ENCODE measurements at places on chromosomes 16 and 17.

DNA sequence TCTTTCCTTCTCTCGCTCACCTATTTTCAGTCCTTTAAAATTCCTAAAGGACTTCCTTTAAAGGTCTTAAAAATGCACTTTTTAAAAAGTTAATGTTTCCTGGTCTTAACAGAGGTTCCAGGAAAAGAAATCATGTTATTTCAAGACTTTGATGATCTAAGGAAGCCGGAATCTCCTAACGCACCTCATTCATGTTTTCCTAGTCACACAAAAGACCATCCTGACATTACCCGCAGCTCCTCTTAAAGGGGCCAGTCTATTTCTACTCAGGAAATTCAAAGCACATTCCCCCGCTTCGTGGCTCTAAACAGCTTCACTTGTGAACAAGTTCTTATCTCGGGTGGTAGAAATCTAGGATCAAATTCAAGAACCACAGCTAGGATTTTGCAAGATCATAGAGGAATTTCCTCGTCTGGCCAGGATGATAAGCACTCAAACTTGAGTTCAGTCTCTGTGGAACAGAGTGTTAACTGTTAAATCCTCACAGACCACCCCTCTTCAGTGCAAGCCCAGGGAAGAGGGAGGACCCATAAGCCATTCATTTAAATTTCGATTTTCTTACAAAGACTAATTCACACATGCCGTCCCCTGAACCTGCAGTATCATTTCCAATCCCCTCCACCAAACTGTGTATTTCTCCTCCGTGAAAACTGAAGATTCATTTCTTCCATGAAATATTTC lies 137.1 kb upstream of the AXIN2 start:
- DNase-seq: peak; percentile 82

- no peak for DNase-seq
Observed at GRCh38 chr17:77555121-77555591, 403.3 kb upstream of the TNRC6C start.

GRCh38 chr17:51454456-51454978 lies 194.2 kb downstream of the UTP18 start:
- DNase-seq: no peak

GRCh38 chr17:77888242-77889134 lies 70.0 kb upstream of the TNRC6C start:
- no peak for DNase-seq

- DNase-seq: peak; percentile 93
Observed at GRCh38 chr17:81898029-81898866, 3.8 kb upstream of the NPB start.

DNA sequence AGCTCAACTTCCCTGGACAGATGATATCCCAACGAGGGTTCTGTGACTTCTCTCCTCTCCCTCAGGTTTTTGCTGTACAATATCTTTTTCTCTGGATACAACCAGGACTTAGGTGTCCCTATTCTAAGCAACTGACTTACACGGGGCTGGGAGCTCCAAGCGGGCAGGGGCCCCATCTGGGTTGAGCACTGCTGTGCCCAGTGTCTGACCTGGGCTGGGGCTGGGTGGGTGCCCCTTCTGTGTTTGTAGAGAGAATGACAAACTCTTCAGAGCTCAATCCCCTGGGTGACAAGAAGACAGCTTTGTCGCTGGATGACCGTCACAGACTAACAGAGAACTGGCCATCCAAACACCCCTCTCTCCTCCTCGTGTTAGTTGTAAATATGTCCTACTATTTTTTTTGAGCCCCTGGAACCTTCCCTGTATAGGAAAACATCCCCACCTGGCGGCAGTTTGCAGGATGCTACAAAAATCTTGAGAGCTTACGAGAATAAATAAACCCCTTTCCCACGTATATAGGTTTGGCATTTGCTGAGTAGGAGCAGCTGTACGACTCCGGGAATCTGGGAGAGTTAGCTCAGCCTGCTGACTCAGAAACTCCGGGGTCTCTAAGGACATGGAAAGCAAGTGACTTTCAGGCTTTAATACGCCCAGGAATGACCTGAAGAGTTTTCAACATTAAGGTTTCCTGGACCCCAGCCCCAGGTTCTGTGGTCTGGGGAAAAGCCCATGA lies 23.7 kb upstream of the RCVRN start:
- DNase-seq: peak; percentile 24

DNA sequence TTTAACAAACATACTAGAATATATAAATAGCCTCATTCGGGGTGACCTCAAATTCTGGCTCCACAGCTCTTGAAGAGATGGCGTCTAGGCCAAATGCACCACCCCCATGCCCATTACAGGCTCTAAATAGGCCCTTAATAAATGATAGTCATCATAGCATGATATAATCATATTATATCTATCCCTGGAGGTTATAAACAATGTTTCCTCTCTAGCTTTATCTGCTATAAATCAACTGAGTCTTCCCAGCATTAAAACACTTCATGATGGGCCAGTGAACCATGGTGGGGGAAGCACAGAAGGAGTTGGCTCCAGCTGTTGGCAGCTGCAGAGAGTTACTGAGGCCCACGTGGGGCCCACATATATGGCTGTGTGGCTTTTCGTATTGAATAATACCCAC lies 214.9 kb upstream of the MPHOSPH6 start:
- DNase-seq: no peak

DNA sequence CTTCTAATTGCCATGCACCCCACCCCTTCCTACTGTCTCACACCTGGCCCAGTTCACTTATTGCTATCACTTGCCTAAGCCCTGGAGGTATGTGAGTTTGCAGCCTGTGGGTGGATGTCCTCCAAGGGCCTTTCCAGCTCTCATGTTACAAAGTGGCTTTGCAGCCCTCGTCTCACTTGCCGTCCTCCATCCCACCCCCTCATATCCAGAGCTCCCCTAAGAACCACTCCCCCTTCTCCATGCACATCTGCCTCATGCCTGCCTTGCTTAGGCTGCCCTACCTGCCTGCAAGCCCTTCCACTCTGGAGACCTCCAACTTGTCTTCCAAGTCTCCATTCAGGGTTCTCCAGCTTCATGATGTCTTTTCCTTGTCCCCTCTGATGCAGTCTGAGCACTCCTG lies 119.4 kb upstream of the NLRP1 start:
- no peak for DNase-seq

DNA sequence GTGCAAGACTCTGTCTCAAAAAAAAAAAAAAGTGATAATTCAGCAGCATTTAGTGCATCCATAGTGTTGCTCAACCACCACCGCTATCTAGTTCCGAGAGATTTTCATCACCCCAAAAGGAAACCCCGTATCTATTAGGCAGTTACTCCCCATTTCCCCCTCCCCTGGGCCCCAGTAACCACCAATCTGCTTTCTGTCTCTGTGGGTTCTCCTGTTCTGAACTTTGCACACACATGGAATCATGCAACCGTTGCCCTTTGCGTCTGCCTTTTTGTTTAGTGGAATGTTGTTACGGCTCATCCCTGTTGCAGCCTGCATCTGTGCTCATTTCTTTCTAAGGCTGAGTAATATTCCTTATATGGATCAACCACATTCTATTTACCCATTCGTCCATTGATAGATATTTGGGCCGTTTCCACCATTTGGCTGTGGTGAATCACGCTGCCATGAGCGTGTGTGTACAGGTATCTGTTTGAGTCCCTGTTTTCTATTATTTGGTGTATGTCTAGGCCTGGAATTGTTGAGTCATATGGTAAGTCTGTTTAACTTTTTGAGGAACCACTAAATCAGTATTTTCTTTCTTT lies 8.7 kb upstream of the SYNGR2 start:
- no peak for DNase-seq

- no peak for DNase-seq
Observed at GRCh38 chr17:62194401-62194800, 129.3 kb upstream of the MED13 start.

- DNase-seq: no peak
Observed at GRCh38 chr16:1330260-1330914, 3.1 kb upstream of the BAIAP3 start.

DNA sequence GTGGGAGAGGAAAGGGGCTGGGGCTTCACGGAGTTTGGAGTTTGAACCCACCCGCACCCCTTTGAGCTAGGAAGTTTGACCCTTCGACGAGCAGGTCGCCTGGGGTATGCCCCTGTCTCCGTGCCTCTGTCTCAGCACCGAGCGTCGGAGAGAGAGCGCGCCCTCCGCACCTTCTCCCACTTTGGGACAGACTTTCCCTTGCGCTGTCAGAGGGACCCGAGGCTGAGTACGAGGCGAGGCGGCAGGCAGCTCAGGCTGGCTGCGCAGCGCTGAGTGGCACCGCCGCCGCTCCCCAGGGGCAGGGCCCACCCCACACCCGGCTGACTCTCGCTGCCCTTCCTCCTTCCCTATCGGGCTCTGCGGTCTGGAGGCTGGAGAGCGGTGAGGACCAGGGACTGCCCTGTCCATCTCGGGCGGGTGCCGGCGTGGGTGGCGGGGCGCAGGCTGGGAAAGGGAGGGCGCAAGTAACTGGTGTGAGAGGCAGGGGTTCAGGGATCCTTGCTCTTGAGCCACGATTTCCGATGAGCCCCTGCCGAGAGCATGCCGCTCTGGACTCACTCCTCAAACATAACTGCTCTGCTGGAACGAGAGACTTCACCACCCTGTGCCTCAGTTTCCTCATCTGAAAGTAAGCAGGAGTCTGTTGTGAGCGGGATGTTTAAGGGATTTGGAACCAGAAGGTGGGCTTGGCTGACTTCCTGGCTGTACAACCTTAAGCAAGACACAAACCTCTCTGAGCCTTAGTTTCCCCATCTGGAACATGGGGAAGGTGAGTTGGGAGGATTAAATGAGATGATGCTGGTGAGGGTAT lies 981 bp downstream of the BEAN1 start:
- DNase-seq: no peak

- no peak for DNase-seq
Observed at GRCh38 chr17:48177816-48178215, 70.2 kb downstream of the SNX11 start.

DNA sequence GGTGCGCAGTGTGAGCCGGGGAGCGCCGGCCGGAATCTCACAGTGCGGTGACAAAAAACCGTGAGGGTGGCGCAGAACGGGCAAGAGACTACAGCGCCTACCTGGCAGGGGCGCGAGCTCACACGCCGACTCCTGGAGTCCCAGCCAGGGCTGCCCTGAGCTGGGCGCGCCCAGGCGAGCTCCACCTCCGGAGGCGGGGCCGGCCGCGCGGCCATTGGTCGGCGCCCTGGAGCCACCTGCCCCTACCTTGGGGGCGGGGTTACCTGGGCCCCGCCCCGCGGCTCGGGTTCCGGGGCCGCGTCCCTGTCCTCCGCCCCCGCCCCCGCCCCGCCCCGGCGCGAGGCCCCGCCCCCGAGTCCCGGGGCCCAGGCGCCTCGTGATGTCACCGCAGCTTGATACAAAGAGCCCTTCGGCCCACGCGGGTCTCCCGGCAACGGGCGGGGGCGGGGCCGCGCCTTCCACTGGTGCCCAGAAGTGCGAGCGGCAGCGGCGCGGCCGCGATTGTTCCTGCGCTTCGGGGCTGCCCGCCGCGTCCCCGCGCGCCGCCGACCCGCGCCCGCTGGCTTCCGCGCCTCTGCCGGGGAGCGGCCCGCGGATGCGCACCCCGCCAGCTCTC lies 96.3 kb downstream of the RAB11FIP4 start:
- DNase-seq: peak; percentile 10

- DNase-seq: no peak
Observed at GRCh38 chr17:15381707-15382106, 40.3 kb upstream of the TEKT3 start.

DNA sequence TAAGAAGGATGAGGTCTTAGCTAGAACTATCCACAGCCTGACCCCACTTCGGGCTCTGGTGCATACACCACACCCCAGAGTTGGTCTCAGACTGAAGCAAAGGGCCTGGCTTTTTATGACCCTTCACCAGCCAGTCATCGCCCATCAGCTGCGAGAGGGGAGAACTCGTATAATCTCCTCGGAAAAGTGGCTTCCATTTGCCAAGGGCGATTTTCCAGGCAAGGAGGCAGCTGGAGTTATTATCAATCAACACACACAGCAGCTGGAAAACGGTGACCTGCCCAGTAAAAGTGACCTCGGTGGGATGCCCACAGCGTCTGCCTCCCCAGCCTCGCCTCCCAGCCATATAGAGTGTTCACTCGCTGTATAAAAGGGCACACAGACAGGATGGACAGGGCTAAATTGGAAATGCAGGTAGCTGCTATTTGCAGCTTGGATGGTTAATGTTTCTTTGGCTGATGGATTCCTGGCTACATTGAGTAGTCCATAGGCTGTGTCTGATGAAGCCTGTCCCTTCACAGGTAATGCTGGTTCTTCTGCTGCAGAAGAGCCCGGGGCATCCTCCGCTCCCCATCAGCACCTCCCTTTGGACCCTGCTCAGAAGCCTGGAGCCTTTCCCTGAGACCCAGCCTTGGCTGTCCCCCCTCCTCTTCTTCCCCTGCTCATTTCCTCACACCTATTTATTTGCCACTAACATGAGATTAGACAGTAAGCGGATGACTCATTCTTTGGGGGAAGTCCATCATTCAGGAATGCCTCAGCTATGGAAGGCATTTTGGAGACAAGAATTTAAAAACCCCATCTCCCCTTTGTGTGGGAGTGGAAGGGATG lies 45.7 kb downstream of the TMEM186 start:
- peak; percentile 57 for DNase-seq

- no peak for DNase-seq
Observed at GRCh38 chr16:66294507-66294906, 72.0 kb upstream of the CDH5 start.

DNA sequence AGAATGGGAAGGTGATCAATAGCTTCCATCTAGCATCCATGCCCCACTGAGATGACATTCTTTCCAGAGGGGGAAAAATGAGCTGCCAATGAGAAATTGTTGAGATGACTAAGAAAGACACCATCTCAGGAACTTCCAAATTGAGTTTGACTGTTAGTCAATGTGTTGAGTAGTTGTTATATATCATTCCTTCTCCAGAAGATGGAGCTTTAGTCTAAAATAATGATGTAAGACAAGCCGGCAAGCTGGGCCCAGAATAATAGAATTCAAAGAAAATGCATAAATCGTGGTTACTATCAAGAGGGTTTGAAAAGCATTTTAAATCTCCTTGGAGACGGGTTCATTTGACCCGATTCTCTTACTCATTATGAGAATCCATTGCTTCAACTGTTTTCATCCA lies 71.0 kb upstream of the ATF7IP2 start:
- peak; percentile 1 for DNase-seq

- peak; percentile 44 for DNase-seq
Observed at GRCh38 chr16:88561485-88562359, 8.5 kb upstream of the ZC3H18 start.

- DNase-seq: peak; percentile 50
Observed at GRCh38 chr16:3536271-3536731, 35.5 kb downstream of the CLUAP1 start.

DNA sequence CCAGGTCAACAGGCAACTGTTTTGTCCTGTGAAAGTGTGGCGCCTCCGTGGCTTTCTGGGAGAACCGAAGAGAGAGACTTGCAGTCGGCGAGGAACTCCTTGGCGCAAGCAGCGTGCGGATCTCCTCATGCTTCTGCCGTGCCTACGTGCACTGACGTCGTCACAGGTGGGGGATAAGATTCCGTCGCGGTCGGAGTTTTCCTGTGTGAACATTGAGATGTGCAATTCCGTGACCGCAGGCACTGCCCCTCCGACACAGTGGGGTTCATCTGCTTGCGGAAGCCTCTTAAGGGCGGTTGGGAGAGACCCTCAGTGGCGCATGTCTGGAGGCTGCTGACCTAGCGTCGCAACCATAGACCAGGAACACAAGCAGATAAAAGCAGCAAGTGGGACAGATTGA lies 212.3 kb upstream of the CHMP6 start:
- no peak for DNase-seq

Data from brain microvascular endothelial cell (primary cell).